Inflammatory macrophage (primary cell): ENCODE measurements at places on chromosomes 6 and 20.

GRCh38 chr20:4074877-4075455, 59.6 kb upstream of the RNF24 start:
- DNase-seq = peak; percentile 43

DNA sequence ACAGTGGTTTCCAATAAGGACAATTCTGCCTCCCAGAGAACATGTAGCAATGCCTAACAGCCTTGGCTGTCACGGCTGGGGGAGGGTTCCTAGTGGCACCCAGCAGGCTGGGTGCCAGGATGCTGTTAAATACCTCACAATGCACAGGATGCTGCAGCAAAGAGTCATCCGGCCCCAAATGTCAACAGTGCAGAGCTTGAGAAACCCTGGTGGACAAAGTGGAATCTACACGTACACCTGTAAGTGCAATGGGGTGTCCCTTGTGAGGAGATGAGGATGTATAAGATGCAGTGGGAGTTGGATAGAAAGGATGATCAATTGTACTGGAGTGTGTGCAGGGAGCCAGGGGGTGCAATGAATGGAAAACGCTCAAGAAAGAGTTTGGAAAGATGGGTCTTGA, 142.4 kb downstream of the FNDC1 start:
- DNase-seq = no peak

GRCh38 chr6:52254731-52255378, 10.6 kb upstream of the IL17F start:
- no peak for DNase-seq

- peak; percentile 98 for DNase-seq
These were observed at the start of gene SNX21 for GRCh38 chr20:45833030-45833882. TSS of gene SNX21 (plus strand) at chr20:45833799. CDS start at chr20:45833920, 121 bp downstream.

GRCh38 chr6:35400111-35400510, 52.0 kb upstream of the FANCE start:
- no peak for DNase-seq

- DNase-seq = no peak
These were observed 60.8 kb upstream of the DDR1 start for GRCh38 chr6:30823534-30823865.

DNA sequence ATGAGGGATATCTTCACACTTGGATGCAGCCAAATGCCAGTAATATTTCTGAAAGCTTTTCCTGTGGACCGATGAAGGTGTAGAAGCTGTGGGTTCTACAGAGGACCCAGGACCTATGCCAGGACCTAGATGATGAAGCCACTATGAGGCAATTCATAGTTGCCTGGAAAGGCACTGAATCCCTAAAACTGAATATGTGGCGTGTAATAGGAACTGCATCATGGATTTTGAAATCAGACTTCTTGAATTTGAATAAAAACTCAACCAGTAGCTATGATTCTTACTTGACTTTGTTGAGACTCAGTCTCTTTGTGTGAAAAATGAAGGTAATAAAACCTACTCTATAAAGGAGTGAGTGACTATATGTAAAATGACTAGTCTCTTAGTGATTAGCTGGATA, 89.9 kb upstream of the SGK1 start:
- DNase-seq = peak; percentile 49

- no peak for DNase-seq
These were observed 13.0 kb downstream of the MYO6 start for GRCh38 chr6:75762063-75762462.

- DNase-seq = no peak
These were observed 198.2 kb upstream of the CDH4 start for GRCh38 chr20:61053889-61054288.

DNA sequence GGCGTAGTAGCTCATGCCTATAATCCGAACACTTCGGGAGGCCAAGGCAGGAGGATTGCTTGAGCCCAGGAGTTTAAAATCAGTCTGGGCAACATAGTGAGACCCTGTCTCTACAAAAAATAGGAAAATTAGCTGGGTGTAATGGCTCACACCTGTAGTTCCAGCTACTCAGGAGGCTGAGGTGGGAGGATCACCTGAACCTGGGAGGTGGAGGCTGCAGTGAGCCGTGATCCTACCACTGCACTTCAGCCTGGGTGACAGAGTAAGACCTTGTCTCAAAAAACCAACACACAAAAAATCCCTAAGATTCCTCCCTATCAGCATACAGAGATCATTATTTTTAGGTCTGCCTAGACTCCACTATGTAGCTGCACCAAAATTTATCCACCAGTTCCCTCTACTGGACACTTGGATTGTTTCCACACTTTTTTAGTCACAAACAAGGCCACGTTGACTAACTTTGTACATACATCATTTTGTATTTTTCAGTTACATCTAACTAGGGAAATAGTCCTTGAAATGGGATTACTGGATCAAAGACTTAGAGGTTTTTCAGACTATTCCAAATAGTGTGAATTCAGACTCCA, 3.6 kb upstream of the PHF1 start:
- peak; percentile 62 for DNase-seq

- DNase-seq = no peak
These were observed 412 bp upstream of the TUBB1 start for GRCh38 chr20:59018817-59019216.

GRCh38 chr6:80605165-80605989, 498.9 kb downstream of the BCKDHB start:
- DNase-seq = peak; percentile 37

GRCh38 chr6:123415844-123416468, 220.8 kb downstream of the TRDN start:
- peak; percentile 37 for DNase-seq

- DNase-seq = no peak
These were observed 27.9 kb downstream of the TCF15 start for GRCh38 chr20:582204-582603.

- DNase-seq = no peak
These were observed 272.1 kb upstream of the TAB2 start for GRCh38 chr6:149045404-149045803.

- DNase-seq = no peak
These were observed 20.6 kb downstream of the KCNQ5 start for GRCh38 chr6:72642435-72642834.

DNA sequence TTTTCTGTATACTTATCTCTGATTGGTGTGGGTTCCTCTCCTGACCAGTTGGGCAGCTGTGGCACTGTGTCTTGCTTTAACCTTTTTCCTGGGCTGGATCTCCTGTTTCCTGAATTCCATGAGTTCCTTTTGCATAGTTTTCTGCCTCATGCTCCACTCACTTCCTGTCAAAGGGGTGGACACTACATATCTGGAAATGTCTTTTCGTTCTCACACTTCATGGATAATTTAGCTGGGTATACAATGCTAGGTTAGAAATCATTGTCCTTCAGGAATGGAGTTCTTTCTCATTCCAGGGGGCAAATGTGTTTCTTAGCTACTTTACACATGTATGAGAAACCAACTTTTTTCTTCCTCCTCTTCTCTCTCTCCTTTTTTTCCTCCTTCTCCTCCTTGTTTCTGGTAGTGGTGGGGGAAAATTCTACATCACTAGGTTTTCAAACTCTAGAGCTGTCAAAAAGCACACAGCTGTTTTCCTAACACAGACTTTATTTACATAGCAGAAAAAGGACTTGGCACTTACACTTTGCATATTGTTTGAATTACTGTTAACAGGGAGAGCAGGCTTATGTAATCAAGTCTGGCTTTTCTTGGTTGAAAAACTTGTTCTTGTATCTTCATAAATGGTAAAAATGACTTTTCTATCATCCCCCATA, 9.0 kb upstream of the DDX27 start:
- DNase-seq = no peak

GRCh38 chr6:99960027-99960426, 34.0 kb downstream of the MCHR2 start:
- no peak for DNase-seq

DNA sequence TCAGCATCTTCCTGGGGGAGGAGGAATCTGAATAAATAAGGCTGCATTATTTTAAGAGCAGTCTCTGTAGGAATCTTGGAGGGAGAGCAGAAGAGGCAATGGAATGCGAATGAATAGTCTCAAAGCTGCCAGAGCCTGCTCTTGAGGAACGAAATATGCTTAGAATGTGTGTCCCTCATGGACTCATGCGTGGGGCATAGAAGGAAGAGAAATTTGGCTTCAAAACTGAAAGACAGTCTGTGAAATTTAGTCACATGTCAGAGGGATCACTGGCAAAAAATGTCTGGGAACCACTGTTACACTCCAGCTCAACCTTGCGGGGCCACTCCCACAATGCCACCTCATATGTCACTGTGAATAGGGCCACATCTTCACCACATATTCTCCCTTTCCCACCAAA, 95.5 kb downstream of the GJA10 start:
- DNase-seq = no peak

- no peak for DNase-seq
These were observed 21.0 kb downstream of the BLOC1S5 start for GRCh38 chr6:8043221-8043620.

DNA sequence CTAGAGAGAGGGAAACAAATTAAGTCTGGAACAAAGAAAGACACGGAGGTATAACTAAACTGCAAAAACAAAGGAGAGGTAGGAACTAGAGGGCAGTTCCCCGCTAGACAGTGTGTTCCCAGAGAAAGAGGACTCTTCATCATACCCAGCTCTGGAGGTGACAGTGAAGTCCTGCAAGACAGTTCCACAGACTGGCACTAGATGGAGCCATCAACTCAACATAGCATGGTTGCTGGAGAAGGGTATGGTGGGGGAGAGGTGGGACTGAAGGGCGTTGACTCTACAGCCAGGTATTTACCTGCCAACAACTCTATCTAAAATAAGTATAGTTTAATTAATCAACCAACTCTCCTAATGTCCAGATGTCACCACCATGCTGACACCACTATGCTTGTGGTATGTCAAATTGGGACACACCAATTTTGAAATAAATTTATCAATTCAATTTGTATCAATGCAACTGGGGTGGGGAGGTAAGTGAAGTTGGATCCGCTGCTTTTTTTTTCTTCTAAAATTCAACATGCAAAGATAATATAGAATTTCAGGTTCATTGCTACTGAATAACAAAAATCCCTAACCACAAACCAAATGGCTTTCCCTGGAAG, 9.7 kb downstream of the BACH2 start:
- DNase-seq = peak; percentile 54

DNA sequence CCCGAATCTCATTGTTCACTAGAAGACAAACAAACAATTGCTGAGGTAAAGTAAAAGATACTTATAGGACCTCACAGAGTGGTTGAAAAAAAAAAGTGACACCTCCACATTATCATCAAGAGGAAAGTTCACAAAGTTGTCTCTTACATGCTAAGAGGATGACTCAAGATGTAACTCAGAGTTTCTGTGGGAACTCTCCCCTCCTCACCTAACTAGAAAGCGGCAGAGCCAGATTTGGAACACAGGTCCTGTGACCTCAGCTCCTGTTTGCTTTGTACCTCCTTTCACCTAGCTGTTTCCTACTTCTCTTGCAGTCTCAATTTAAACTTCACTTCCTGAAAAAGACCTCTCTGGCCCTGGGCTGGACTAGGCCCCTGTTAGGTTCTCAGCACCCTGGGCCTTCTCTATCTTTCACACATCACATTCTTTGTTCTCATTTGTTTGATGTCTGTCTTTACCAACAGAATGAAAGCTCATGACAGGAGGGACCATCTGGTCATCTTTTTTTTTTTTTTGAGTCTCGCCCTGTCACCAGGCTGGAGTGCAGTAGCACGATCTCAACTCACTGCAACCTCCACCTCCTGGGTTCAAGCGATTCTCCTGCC, 60.8 kb downstream of the CD24 start:
- DNase-seq = no peak

DNA sequence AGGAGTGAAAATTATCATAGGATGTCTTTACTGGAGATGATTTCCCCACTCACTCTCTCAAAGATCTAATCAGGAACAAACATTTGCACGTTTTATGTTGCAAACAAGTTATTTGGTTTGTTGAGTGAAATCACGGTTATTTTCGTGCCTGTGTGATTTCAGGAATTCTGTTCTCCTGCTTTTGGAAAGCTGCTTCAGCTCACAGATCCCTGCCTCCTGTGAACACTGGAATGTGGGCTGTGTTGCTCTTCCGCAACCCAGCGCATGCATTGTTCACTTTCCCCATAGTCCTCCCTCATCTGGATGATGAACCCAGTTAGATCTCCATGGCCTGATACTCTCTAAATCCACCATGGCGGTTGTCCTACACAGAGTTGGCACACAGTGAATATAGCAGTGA, 91.0 kb downstream of the PLEKHG1 start:
- no peak for DNase-seq

- no peak for DNase-seq
These were observed 132.1 kb upstream of the ADGRB3 start for GRCh38 chr6:68502946-68503345.

DNA sequence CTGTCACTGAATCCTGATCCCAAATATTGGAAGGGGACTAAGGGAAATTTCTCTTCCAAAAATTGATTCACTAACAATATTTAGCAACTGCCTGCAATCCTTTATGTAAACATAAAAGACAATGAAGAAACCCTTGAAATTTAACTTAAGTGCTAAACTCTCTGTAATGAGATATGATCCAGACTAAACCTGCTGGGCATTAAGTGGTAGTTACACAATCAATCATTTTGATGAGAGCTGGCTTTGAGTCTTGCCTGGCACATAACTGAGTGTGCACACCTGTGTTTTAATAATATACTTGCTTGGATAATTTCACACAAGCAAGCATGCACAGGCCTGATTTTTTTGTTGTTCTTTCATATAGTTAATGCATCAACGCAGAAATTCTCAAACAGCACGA, 9.8 kb upstream of the ZFP64 start:
- DNase-seq = no peak

DNA sequence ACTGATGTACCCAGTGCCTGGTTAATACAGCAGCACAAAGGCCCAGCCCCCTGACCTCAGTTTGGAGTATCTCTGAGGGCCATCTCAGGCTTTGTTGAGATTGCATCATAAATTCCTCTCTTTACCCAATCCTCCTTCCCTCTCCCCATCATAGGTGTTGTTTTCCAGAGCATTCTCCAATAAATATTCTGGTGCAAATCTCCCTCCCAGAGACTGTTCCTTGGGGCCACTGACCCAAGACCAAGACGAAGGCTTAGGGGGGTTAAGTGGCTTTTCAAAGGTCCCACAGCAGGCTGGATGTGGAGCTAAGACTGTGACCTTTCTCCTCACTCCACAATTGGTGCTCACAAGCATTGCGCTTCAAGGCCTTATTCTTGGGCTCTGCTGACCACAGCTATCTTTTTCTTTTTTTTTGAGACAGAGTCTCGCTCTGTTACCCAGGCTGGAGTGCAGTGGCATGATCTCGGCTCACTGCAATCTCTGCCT, 72.4 kb upstream of the ZMYND8 start:
- DNase-seq = no peak

- DNase-seq = no peak
These were observed 195.5 kb downstream of the SIM1 start for GRCh38 chr6:100269189-100269588.

DNA sequence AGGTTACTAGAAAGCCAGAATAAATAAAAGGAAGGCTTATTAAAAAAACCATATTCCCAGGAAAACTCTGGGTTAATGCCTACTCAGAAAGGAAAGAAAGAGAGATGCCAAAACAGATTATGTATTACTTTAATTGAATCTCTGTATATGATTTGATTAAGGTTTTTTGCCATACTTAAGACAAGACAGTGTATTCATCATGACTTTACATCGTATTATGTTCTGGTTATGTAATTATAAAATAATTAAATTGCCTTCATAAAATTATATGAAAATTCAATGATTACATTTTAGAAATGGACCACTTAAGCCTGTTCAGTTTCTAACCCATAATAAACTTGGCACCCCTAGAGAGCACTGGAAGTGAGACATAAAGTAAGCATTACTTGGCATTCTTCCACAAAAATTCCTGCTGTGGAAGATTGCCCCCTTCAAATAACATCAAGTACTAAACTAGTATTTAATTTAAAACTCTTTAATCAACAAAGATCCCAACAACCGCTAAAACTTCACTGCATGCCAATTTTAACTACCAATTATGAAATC, 20.8 kb upstream of the IBTK start:
- no peak for DNase-seq
